Right atrium auricular region (tissue), 2 donors: ENCODE measurements at places on chromosomes 7 and 10. TPM values are rescaled to one million over a fixed set of nuclear protein-coding genes. Genes with fewer than 3 reads are reported as not detected.

- DNase-seq, result no peak
These were observed 190.1 kb downstream of the LRRTM3 start for GRCh38 chr10:67115972-67116371.

DNA sequence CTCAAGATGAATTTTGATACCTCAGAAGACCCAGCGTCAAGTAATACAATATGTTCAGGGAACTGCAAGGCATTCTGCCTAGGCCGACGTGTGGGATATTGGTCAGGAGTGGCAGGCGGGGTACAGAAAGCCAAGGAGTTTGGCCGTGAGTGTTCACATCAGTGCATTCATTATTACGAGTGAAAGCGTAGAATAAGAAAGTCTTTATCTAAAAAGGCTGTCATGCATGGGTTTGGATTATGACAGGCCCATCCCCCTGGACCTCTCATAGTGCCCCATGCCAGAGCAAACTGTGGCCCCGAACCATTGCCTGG lies 7.5 kb downstream of the AIMP2 start:
- no peak for DNase-seq

DNA sequence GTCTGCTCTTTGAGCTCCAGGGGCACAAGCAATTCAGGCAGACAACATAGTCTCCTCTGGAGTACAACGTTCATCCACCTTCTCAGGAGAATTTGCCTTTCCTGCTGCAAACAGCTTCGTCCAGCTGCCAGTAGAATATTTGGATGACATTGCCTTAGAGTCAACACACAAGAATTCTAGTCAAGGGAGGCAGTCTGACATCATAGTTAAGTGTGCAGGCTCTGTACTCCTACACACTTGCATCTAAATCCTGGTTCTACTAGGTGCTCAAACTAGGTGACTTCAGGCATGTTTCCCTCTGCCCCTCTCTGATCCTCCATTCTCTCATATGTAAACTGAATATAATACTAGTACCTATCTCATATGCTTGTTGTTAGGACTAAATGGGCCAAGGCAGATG lies 314.8 kb downstream of the HPSE2 start:
- no peak for DNase-seq

The IL6 gene
- 19.8 TPM for total RNA-seq

DNA sequence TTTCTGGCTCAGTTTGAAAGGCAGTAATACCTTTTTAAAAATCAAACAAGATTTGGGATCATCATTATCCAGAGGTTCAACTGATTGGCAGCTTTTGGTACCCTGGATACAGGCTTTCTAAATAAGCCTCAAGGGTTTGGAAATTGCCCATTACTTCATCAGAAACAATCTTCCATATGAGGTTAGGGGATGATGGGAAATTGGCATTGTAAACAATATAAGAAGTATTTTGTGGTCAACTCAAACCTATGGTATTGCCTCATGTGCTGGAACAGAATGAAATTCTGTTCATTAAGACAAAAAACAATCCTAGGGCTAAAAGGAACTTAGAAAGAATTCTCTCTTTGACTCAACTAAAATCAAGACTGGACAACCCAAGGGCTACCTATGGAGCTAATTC lies 92.6 kb upstream of the HECTD2 start:
- no peak for DNase-seq

- no peak for DNase-seq
These were observed 12.7 kb downstream of the HNRNPF start for GRCh38 chr10:43396061-43396927.

DNA sequence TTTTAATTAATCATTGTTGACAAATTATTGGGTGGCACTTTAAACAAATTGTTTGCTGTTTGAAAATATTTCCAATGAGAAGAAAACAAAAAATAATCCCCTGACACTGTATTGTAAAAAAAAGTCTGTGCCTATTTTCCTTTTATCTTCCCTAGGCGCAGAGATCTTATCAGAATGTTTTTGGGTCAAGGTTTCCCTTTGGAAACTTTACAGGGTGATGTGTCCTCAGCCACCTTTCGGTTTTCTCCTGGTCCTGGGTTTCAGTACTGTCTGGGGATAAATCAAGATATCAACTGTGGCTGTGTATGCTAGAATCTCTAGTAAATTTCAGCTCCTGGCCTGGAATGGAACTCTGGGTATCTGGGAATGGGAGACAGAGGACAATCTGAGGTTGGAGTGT lies 1.4 kb downstream of the ZNF107 start:
- DNase-seq, result no peak

The NRP1 gene
- 54.6 TPM for total RNA-seq

- DNase-seq, result no peak
These were observed at the start of gene FOXP2 for GRCh38 chr7:114414156-114415063. TSS of gene FOXP2 (plus strand) at chr7:114414815. CDS start at chr7:114426512, 11,697 bp downstream.

- no peak for DNase-seq
These were observed 352.6 kb upstream of the AUTS2 start for GRCh38 chr7:69245646-69246045.

DNA sequence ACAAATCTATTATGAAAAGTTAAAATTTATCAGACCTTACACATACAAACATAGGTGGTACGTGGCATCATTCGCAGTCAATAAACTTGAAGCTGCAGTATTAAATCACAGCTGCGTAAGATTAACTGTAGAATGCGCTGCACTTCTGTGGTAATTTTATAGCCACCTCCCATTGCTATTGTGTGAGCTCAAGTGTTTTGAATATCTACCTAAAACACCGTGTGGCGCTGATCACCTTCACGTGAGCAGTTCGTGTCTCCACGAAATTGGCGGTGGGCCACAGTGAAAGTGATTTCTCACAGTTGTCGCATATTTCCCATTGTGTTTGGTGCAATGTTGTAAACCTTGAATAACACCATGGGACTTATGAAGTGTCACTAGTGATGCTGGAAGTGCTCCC lies 102.8 kb downstream of the PLPP4 start:
- no peak for DNase-seq

The SPDYE11 gene
- total RNA-seq, result not detected

The CALML3 gene
- total RNA-seq, result not detected

The FAM53B gene
- total RNA-seq, result 31.1 TPM

DNA sequence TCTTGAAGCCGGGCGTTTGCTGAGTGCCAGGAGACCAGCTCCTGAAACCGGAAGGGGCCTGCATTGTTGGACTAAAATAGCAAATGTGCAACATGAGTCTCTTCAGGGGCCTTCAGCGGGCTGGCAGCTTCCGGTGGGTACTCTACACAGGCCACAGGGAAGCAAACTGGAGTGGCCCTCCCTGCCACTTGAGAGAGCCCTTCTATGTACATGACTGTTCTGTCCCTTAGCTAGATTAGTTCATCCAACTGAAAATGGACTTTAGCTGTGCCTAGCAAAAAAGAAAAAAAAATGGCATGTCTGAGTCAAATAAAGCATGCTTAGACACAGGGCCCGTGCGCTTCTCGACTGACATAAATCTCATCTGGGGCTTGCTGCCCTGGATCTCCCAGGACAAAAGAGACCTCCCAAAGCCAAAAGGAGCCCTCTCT lies 115.3 kb upstream of the TCF7L2 start:
- DNase-seq, result no peak

- DNase-seq, result no peak
These were observed 50.7 kb upstream of the RPA3 start for GRCh38 chr7:7768977-7769709.

The NPFFR1 gene
- total RNA-seq, result 0.47 TPM

The FXYD4 gene
- not detected for total RNA-seq

The RGR gene
- total RNA-seq, result not detected

GRCh38 chr10:77043420-77043763 lies 594.2 kb downstream of the KCNMA1 start:
- DNase-seq, result no peak

The WDFY4 gene
- total RNA-seq, result 0.70 TPM

DNA sequence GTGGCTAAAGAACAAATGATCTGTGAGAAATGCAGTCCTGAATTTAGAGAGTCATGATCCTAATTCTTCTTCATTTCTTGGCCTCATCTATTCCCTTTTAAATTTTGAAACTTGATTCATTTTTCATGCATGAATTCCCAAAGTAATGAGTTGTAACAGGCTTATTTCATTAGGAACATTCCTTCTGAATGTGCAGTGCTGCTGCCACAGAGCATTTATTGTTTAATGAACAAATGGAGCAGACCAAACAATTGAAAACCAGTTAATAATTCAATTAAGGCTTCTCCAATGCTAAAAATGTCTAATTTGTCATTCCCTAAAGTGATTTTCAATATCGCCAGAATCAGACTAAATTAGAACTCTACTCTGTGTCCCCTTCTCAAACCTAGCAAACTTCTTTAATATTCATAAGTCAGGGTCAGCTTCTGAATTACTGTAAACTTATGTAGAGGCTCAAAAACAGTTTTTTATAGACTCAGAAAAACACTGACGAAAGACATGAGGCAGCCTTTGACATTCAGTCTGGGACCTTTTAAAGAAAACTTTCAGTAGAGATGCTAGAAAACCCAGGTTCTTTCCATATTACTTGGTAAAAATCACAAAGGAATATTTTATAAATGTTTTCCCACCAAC lies 14.5 kb downstream of the LSMEM1 start:
- no peak for DNase-seq

DNA sequence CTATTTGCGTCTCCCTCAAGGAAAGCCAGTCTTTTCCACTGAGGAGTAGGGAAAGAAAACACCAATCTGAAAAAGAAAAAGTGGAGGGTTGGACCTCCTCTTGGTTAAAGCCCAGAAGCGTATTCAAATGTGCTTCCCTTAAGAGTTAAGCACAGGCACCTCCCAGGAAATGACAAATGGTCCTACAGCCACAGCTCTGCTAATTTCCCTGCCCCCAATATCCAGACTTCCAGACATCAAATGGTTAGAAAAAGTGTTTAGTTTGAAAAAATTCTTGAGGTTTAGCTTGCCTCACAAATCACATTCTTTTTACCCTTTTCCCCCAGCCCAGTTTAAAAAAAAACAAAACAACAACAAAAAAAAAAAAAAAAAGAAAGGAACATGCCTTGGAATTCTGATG lies 19.0 kb upstream of the COL1A2 start:
- DNase-seq, result no peak

GRCh38 chr7:43636093-43636492 lies 53.2 kb downstream of the STK17A start:
- no peak for DNase-seq

DNA sequence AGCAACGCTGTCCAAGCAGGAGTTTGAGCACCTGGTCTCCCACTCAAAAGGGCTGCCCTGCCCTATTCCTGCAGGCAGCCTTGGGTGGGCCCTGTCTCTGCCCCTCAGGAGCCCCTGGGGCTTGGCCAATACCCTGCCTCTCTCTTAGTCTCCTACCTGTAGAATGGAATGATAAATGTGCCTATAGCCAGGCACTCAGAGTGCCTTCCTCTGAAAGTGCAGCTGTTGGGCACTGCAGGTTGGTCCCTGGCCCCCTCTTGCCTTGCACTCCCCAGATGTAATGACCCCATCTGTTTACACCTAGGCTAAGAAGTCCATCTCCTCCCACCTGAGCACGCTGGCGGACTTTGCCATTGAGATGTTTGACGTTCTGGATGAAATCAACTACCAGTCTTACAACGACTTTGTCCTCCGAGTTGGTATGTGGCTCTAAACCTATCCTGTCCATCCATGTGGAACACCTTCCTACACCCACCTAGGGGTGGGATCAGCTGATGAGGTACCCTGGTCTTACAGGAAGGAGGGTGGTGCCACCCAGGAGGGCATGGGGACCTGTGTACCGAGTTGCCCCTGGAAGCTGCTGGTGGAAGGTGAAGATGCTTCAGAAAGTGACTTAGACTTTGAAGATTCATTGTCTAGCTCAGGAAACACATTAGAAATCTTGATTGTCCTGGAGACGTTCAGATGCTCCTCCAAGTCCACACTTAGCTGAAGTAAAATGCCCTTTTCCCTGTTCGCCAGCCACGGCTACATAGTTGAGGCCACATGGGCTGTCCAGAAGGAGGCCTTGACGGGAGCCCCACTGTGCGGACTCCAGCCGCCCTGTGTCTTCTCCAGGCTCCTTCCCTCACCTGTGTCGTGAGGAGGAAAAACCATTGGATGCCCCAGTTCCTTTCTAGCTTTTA lies 134.1 kb downstream of the ADCY1 start:
- peak; percentile 54 for DNase-seq

- DNase-seq, result no peak
These were observed 17.8 kb upstream of the LCOR start for GRCh38 chr10:96814264-96814663.

- DNase-seq, result no peak
These were observed 550.0 kb downstream of the MDFIC start for GRCh38 chr7:115471891-115472290.

The PRRT4 gene
- 0.37 TPM for total RNA-seq
